CD4-positive, alpha-beta T cell treated with Interleukin-15 for 4 hours (primary cell): ENCODE measurements at places on chromosomes 1 and 21.

- DNase-seq: no peak
Observed at GRCh38 chr21:44351535-44352252, 1.7 kb upstream of the TRPM2 start.

- DNase-seq: peak; percentile 20
Observed at GRCh38 chr1:109161858-109162606, 48.1 kb downstream of the ELAPOR1 start.

DNA sequence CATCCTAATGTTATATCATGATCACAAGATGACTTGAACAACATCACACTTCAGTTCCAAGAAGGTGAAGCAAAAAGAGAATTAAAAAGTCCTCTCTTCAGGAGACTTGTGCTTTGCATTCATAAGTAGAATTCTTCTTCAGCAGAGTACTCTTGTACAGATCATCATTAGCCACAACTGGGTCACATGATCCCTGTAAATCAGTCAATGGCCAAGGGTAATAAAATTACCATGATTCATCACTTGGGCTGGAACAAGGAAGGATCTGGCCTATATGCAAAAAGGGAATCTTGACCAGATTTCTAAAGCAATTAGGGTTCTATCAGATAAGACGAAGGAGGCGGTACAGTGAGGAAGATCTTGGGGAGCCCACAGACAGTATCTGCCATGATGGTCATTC is 458.0 kb upstream of the DEPDC1 start:
- DNase-seq: no peak

DNA sequence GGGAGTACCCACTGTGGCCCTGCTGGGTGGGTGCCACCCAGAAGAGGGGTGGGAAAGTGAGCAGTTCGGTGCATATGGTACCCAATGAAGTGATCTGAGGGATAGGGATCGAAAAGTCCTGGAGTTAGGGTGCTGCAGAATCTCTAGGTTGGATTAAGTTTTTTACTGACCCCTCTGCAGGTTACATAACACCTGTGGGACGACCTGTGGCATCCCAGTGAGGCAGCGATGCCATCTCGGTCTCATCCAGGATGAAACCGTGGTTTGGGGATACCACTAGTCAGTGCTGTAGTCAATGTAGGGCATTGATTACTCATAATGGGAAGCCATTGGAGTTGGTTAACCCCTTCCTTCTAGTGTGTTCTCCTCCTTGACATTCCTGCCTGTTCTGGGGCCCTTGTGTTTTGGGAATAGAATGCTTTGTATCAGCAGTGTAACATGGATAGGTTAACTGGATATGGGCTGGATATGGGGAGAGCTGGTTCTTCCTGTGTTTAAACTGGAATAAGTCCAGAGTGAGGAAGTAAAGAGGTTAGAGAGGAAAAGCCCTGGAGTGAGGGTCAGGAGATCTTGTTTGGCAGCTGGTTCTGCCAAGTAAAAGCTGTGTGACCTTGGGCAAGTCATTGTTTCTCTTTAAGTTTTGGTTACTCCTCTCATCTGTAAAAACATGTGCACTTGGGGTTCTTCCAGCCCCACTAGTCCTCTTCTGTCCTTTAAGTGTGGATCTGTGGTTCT is 42.8 kb upstream of the ATF3 start:
- DNase-seq: no peak

DNA sequence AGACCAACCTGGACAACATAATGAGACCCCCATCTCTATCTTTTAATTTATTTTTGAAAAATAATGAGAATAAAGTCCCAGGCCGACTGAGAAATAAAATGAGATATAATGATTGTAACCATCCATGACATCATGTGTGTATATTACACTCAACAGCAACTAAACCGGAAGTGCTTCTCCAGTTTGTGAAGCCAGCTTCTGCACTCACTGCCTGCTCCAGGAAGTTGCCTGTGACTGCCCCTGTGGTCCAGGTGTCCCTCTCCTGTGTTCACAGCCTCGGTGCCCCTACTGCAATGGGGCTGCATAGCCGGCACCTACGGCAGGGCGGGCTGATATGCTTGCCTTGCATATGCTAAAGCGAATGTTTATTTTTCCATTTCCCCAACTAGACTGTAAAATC is 68.3 kb downstream of the SSBP3 start:
- no peak for DNase-seq

DNA sequence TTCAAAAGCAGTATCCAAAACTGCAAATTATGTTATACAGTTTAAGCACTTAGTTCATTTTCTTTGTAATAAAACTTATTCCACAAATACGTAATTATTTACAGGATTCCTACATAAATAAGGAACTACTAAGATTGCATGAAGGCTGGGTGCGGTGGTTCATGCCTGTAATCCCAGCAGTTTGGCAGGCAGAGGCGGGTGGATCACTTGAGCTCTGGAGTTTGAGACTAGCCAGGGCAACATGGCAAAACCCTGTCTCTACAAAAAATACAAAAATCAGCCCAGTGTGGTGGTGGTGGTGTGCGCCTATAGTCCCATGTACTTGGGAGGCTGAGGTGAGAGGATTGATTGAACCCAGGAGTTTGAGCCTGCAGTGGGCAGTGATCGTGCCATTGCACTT is 69.3 kb downstream of the POU2F1 start:
- DNase-seq: no peak

GRCh38 chr1:111647736-111648135 is 28.1 kb downstream of the RAP1A start:
- DNase-seq: peak; percentile 48

DNA sequence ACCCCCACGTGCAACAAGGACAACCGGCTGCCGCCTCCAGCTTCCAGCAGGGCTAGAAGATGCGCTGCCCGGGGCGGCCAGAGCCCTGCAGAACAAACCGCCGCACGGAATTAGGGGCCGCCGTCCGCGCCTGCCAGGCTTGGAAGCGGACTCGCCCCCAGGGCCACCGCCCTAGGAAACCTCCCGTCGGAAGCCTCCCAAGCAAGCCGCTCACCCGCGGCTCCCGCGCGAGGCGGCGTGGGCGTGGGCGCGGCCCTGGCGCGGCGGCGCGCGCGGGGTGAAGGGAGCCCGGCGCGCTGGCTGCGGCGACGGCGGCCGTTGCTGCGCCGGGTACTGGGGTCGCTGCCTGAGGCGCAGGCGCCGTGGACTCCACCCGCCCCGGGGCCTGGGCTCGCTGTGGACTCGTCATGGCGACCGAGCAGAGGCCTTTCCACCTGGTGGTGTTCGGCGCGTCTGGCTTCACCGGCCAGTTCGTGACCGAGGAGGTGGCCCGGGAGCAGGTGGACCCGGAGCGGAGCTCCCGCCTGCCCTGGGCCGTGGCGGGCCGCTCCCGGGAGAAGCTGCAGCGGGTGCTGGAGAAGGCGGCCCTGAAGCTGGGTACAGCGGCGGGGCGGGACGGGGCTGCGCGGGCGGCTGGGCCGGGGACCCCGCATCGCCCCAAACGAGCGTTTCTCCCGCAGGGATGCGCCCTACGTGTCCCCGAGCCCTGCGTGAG is at the start of gene SCCPDH:
Gene SCCPDH (plus strand): TSS at position 394 of the 715 bp plus-strand sequence. CDS start 14 bp downstream, at position 408.
- DNase-seq: peak; percentile 57

DNA sequence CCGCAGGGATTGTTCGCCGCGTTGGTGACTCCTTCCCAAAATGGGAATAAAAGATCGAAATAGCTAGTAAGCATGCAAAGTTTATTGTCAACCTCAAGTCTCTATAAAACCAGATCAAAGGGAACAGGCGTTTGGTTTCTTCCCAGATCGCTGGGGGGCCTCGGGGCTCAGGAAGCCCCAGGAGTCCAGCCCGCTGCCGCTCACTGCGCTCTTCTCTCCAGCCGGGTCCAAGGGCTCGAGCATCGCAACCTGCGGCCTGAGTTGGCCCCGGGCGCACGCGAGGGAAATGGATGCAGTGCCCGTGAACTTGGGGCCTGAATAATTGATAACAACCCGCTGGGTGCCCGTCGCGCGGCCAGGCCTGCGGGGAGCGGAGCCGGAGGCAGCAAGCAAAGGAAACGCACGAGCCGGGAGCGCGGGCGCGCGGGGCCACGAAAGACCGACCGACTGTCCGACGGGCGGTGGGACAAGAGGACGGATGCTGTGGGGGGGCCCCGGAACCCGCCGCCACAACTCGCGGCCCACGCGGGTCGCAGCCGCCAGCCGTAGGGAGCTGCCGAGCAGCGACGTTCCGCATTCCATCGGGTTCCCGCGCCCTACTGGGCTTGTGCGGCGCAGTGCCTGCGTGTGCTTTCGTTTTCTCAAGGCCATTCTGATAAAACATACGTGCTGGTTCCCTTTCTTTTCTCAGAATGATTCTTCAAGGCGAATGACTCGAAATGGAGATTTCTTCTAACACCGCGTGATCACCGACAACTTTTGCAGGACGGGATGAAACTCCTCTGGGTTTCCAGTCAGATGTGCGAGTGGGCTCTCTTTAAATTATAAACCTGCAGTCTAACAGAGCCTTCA is 14.0 kb upstream of the ALX3 start:
- DNase-seq: no peak

DNA sequence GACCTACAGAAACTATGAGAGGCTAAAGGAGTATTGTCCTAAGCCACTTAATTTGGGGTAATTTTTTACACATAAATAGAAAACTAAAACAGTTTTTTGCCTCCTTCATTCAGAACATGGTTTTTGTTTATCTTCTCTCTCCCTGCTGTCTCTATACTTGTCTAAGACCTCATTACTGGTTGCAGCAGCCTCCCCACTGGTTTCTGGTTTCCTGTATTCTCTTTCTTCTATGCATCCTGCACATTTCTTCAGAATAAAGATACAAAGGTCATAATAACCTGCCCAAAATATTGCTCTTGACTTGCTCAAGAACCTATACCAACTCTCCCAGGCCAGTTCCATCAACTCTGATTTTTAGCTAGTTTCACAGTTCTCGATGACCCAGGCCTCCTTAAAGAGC is 19.8 kb upstream of the BOLA1 start:
- DNase-seq: peak; percentile 31

- no peak for DNase-seq
Observed at GRCh38 chr1:177511036-177511435, 340.3 kb downstream of the BRINP2 start.
